ENCODE measurements at places on chromosomes 12 and 14. TPM values are rescaled to one million over a fixed set of nuclear protein-coding genes. Genes with fewer than 3 reads are reported as not detected.

GRCh38 chr12:122035292-122035691 is 13.6 kb downstream of the BCL7A start:
- DNase-seq, result no peak

ACSS3 gene
- total RNA-seq, result 22.3 TPM

GRCh38 chr14:91350813-91351511 is 66.7 kb downstream of the CCDC88C start:
- DNase-seq, result no peak

DNA sequence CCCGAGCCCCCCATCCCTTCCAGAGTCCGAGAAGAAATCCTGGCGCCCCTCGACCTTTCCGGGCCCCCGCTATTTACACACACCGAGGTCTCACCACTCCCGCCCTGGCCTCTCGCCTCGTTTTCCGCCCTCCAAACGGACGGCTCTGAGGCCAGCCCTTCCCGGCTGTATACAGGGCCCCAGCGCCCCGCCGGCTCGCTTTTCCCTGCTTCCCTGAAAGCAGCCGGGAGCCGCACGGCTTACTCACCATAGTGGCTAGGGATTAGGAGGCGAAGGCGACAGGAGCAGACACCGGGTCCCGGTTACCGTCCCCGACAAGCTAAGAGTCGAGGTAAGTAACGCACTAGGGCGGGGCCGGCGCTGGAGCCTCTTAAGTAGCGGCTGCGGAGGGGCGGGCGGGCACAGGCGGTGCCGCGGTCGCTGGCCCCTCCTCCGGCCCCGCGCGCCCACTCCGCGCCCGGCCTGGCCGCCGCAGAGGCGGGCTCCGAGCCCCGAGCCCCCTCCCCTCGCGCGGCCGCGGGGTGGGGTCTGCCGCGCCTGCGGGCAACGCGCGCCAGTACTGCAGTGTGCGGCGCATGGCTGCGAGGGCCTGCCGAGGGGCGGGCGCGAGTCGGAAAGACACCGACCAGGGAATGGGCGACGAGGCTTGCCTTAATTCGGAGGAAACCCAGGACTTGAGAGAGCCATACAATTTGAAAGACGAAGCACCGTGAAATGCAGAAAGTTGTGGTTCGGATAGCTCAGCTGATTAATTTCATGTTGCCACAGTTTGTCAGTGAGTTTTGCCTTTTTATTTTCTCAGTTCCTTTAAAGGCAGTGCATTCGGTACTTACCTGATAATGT is at the start of gene TUBA1B:
TUBA1B (minus strand) TSS at position 345 of the 843 bp plus-strand sequence; CDS start at position 250, 95 bp downstream.
- peak; percentile 95 for DNase-seq

GRCh38 chr12:119491814-119492213 is 101.8 kb upstream of the TMEM233 start:
- DNase-seq, result no peak

DNA sequence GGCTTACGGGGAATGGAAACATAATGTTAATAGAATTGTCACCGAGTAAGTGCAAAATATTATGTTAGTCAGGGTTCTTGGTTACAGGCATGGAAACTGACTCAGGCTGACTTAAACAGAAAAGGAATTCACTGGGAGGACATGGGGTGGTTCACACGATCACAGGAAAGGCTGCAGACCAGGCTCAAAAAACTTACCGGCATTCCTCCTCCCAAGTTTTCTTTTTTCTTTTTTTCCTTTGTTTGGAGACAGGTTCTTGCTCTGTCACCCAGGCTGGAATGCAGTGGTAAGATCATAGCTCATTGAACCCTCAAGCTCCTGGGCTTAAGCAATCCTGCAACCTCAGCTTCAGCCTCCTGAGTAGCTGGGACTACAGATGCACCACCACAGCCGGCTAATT is 11.9 kb upstream of the UBE2N start:
- no peak for DNase-seq

- no peak for DNase-seq
These were observed 484.6 kb downstream of the AACS start for GRCh38 chr12:125549836-125550235.

GRCh38 chr12:7106082-7106481 is 2.9 kb downstream of the C1RL start:
- no peak for DNase-seq

GRCh38 chr14:31300296-31300695 is 92.7 kb upstream of the HECTD1 start:
- no peak for DNase-seq

GRCh38 chr12:2529807-2530206 is 265.0 kb upstream of the FKBP4 start:
- DNase-seq, result no peak

DNA sequence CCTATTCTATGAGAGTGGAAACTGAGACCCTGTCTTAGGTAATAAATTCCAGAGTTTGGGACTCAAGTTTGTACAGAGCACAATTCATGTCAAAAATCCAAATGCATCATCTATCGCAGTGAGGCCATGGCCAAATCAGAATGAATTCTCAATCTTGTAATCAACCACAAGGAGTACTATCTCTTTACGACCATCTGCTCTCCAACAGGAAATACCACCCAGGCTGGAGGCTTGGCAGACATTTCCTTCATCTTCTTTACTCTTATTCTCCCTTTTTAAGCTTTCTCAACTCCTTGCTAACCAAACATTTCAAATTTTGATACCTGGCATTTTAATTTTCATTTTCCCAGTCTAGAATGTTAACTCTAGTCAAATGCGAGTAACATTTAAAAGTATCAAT is 32.7 kb upstream of the RNU6-7 start:
- no peak for DNase-seq

- no peak for DNase-seq
These were observed 19.2 kb downstream of the GALNT6 start for GRCh38 chr12:51372021-51372420.

DNA sequence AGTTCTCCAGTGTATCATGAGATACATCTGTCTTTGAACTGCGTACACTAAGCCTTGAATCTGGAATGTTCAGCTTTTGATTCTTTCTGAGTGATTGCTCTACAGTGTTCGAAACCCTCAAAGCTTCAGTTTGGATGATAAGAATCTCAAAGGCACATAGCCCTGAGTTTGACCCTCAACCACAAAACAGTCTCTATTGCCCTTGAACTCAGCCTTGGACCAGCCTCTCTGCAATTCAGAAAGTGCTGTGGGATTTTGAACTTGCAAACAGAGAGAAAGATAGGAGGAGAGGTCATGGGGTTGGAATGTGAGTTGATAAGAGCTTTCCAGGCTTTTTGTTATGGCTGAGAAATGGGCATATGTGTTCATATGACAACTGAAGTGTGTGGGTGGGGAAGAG is 100.3 kb downstream of the MYRFL start:
- DNase-seq, result no peak

GRCh38 chr14:67636361-67636919 is 16.7 kb downstream of the ARG2 start:
- no peak for DNase-seq

SLC6A12 gene
- total RNA-seq, result 0.41 TPM

GRCh38 chr12:105888696-105889095 is 250.1 kb downstream of the NUAK1 start:
- no peak for DNase-seq

C1RL gene
- 23.0 TPM for total RNA-seq

DNA sequence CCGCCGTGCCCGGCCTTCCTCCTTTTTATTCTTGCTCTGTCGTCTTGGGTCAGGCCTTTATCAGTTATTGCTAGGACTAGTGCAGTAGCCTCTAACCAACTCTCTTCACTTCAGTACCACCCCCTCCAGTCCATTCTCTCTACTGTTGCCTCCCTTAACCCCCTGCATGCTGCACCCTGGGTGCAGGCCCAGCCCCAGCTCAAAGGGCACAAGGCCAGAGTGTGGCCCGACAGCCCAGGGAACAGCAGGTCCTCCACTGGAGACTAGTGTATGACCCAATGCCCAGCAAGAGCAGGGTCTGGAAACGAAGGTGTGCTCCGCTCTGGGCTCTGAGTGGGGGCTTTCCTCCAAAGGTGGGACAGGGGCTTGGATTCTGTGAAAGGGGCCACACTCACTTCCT is 30.0 kb upstream of the RFLNA start:
- DNase-seq, result no peak

PTCSC3 gene
- not detected for total RNA-seq

DNA sequence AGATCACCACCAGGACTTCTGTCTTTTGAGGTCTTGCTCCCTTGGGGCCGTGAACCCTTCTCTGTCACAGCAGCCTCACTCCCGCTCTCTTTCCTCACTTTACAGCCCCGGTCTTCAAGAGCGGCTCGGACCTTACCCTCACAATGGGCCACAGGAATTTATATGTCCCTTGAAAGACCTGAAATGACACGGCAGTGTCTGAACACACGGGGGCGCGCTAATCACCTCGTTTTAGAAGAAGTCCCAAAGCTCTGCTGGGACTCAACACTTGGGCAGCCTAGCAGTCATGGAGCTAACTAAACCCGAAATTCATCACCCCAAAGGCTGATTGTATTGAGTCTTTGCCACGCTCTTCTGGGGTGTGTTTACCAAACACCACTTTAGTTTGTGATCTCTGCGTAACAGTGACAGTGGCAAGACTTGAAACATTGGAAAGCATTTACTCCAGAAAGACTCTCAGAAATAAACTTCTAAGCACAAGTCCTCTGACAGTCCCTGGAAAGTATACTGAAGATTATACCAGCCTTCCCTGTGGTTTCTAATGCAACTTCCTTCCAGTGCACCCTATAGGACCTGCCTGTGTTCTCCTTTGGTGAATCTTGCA is 29.0 kb downstream of the SERPINA11 start:
- DNase-seq, result peak; percentile 71

DNA sequence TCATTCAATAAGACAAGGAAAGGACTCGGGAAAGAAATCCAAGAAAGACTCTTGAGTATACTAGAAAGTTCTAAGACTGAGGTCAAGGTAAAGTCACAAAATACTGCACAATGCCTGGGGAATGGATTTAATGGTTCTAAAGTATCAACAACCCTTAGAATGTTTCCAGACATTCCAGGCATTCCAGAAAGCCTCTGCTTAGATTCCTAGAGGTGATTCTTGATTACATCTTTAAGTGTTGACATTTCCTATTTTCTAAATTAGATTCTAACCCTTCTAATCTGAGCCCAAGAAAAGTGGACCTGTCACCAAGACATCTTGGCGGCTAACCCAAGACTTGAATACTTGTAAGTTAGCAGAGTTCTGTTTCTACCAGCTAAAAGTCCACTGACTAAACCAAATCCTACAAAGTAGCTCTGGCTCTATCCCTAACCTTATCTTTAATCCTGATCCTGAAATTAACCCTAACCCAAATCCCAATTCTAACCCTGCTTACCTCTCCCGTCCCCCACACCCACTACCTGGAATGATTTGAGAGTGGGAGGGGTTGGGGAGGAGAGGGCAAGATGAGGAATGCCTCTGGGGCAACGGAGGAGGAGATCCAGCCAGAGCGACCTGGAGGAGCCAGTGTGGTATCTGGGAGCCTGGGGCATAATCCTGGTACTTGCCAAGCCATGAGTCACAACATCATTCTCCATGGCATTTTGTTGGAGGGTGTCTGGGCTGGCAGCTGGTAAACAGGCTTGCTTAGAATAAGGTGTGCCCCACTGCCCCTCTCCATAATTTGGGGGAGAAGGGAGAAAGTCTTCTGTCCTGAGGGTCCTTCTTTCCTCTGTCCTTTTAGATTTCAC is 93.4 kb upstream of the HOXC13 start:
- DNase-seq, result no peak

RNASE2 gene
- 3.8 TPM for total RNA-seq

DNA sequence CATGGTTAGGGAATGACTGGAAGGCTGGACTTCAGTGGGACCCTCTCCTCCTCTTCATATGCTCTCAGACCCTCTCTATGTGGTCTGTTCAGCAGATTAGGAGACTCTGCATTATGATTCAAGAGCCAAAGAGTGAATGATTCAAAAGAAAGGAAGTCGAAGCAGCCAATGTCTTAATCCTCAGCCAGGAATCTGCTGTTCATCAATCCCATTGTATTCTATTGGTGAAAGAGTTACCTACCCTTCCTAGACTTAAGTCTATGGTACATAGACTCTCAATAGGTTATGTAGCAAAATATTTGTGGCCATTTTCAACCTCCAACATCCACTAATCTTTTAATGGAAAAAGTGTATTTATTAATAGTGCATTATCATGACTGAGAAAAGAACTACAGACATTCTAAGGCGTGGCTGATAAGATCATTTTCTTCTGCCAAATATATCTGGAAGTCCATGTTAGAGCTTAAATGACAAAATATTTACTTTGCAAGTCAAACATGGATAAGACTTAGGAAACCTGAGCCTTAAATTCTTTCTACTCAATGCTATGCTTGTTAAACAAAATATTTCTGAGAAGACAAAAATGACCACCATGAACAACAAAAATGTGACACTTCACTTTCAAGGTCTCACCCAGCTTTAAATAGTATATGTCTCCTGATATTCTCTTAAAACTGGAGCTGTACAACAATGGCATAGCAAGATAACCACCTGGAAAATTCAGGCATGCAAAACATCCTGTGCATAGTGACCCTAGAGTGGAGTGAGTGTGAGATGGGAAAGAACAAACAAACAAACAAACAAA is 1100.6 kb downstream of the GALC start:
- no peak for DNase-seq

GRCh38 chr14:102201353-102201738 is 61.6 kb downstream of the WDR20 start:
- no peak for DNase-seq

HELB gene
- 2.2 TPM for total RNA-seq

- DNase-seq, result no peak
These were observed 8.9 kb downstream of the APAF1 start for GRCh38 chr12:98653866-98654493.

GUCY2C gene
- total RNA-seq, result not detected

DNA sequence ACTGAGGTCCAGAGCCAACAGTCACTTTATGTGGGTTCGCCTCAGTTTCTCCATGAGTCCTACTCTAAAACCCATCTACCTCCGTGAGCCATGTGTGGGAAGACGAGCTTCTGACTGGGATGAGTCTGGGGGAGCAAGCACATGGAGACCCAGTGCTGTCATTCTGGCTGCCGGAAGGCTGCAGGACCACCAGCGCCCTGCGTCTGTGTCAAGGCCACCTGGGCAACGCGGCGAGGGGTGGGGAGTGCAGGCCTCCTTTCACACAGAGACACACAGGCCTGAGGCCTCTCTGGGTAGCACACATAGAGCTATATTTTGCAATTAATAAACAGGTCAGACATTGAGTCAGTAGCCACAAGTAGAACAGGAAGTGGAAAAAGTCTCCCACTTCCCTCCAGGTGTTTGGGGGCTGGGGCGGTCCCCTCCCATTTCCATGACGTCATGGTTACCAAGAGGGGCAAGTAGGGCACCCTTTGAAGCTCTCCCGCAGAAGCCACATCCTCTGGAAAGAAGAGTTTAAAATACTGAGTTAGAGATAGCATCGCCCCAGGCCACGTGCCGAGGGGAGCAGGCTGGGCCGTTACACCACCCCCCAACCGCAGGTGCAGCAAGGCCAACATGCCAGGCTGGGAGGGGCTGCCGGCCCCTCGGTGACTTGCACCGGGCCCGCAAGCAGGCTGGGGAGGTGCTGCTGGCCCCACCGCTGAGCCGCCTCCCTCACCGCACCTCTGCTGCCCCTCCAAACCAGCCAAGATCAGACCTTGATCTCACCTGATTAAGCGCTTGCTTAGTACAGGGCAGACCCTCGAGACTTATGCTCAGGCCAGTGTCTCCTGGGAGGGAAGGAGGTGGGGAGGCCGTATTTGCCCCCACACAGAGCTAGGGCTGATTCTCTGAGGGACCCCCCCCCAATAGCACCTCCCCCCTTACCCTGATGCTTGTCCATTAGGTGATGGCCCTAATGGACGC is 32.7 kb downstream of the DAD1 start:
- DNase-seq, result peak; percentile 62

GRCh38 chr12:50676756-50677155 is 87.1 kb upstream of the ATF1 start:
- no peak for DNase-seq
